ENCODE measurements at places on chromosomes 11 and 22.

DNA sequence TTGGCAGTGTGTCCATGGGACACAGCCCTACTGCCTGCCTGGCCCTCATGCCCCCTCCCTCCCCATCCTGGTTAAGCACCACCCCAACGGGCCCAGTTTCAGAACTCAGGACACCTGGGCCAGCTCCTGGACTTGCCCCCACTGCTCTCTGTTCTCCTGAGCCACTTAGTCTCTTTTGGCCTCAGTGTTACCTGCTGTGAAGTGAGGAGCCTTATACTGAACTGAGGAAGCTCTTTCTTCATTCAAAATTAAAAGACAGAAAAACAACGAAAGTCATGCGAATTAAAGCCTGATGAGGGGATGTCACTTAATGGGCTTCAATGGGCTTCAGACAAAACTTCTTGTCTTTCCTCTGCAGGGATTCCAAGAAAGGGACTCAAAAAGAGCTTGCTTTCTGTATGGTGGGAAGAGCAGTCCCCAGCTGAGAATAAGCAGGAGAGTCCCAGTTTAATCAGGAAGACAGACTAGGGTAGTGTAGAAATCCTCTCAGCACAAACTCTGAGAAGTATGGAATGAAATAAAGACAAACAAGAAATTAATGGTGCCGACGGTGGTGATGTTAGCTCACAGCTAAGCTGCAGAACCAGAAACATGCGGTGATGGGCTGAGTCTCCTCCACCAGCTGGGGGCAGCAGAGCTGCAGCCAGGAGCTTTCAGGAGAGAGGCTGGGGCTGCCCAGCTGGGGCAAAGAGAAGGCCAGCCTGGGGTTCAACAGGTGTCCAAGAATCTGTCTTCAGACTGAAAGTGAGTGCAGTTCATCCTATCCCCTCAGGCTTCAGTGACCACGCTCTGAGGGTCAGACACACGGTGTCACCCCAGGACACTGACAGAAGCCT lies 101.0 kb downstream of the GGTLC2 start:
- DNase-seq, result peak; percentile 54

- DNase-seq, result no peak
Measured at GRCh38 chr11:112580864-112581263, 320.2 kb upstream of the PLET1 start.

DNA sequence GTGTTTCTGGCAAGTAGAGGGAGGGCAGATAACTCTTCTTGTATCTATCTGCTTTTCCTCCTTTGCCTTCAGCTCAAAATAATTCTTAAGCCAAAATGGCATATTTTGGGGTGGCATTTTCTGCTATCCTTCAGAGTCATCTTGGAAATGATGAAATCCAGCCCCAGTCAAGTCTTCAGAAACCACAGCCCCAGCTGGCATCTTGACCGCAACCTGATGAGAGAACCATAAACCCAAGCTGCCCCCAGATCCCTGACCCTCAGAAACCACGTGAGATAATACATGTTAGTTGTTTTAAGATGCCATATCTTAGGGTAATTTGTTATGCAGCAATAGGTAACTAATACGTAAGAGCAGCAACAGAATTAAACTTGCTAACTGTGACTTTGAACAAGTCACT lies 15.1 kb upstream of the PAMR1 start:
- no peak for DNase-seq

- DNase-seq, result no peak
Measured at GRCh38 chr11:27394781-27395228, 31.8 kb upstream of the CCDC34 start.

DNA sequence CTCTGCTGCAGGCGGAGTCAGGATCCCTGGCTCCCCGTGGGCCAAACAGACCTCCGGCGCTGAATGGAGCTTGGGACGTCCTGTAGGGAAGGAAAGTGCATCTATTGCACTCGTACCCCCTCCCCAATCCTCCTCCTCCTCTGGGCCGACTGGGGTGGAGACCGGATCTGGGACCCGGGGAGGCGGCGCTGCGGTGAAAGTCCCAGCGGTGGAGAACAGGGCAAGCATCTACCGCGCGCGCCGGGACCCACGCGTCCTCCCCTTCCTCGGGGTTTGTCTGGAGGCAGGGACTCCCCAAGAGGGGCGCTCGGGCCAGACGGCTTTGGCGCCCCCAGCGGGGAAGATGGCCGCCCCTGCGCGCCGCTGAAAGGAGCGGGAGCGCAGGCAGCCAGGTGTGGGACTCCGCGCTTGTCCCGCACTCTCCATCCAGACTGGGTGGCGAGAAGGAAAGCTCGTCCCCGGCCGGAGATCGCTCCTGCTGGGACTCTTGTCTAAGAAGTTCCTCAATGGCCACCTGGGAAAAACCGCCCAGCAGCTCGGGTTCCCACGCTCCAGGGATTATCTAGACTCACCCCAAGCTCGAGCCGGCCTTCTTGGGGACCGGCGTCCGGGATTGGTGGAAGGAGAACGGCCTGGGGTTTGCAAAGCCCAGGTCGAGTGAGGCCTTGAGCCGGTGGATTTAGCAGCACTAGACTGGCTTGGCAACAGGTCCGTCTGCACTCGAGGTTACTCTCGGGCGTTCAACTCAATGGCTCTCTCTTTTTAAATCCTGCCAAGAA lies 718 bp downstream of the FADS2 start:
- peak; percentile 76 for DNase-seq

DNA sequence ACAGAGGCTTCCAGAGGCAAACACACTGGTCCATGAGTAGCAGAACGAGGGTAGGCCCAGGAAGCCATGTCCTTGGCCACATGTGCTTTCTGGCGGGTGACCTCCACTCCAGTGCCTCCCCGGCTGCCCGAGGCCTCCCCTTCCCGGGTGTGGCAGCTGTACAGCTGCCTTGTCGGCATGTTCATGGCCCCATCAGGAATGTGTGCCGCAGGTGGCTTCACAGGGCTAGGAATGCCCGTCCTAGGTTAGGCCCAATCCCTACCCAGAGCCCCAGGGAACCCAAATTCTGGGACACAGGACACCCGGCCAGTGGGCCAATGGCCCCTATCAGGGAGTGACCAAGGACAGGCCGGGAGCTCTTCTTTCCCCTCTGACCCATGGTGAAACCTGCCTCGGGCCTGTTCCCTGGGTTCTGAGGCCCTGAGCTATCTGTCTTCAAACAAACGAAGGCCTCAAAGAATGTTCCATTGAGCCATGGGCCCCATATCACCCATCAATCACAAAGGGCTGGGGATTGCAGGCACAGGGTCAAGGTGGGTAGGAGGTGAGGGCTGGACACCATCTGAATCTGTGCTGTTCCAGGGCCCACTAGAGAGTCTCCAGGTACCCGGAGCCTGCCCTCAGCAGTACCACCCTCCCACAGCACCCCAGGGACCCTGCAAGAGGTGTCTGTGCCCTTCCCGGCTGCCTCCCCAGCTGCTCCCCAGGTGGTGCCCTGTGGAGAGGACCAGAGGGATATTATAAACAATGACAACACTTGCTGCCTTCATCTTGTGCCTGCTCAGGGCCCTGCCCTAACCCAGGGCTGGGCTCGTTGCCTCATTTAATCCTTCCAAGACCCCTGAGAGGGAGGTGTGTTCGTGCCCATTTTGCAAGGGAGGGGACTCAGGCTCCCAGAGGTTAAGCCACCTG lies 4.0 kb upstream of the CDKN1C start:
- DNase-seq, result no peak

- no peak for DNase-seq
Measured at GRCh38 chr11:73190557-73190885, 27.6 kb upstream of the P2RY2 start.

DNA sequence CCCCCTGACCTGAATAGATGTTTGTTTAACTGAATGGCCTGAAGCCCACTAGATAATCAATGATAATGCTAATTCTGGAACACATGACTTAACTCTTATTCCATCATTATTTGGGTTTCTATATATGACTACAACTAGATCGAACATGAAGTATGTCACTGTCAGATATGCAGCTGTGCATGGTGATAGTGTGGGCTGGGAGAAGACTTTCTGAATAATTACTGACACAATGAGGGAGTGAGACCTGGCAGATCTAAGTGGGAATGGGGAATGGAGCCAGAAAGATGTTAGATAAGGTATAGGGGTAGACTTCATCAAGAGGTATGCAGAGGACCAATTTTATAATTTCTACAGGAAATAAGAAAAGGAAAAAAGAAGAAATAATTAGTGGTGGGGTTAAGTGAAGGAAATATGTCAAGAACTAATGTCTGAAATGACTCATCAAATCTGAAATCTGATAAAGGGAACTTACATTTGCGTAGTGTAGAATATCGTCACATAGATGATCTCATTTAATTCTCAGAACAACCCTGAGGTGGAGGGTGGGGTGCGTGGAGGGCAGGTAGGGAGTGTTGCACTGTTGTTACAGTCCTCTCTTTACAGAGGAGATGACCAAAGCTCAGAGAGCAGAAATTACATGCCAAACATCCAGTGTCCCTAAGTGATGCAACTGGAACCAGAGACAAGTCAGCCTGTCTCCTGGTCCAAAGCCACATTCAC lies 68.2 kb upstream of the EED start:
- DNase-seq, result peak; percentile 41

DNA sequence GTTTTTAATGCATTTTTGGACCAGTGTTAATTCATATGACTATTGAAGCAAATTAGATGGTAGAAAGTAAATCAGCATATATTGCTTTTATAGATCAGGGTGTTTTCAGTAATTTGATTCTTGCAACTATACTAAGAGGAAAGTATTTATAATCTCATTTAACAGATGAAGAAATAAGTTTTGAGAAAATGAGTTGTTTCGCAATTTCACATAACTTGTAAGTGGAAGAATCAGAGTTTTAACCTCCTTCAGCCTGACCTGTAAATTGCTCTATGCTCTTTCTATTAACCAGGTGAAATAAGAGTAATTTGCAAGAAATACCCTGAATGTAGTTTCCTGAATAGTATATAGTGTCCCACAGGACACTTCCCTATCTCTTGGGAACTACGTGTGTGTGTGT lies 1106.8 kb upstream of the RAG2 start:
- no peak for DNase-seq
